A549 treated with Mapracorat at 1 μM for 4 hours (cell line): ENCODE measurements at places on chromosomes 5 and 9. TPM values are rescaled to one million over a fixed set of nuclear protein-coding genes. Genes with fewer than 3 reads are reported as not detected.

IFNE gene
- 0.81 to 1.8 TPM (median 0.99 TPM) in 5 replicates for total RNA-seq

ISL1 gene
- 0.13 TPM in 1 of 5 replicates, not detected in the others for total RNA-seq

FST gene
- total RNA-seq, result 1.7 to 3.0 TPM (median 2.9 TPM) in 5 replicates

LCN9 gene
- not detected in 5 replicates for total RNA-seq

SCGB3A2 gene
- not detected in 5 replicates for total RNA-seq

CTSV gene
- total RNA-seq, result 12.1 to 14.5 TPM (median 13.2 TPM) in 5 replicates

GFRA3 gene
- total RNA-seq, result 0.18 TPM in 1 of 5 replicates, not detected in the others

HSPB3 gene
- not detected in 5 replicates for total RNA-seq

RGMB gene
- total RNA-seq, result 6.0 to 8.1 TPM (median 7.0 TPM) in 5 replicates
